ENCODE measurements at places on chromosomes 1 and 21. TPM values are rescaled to one million over a fixed set of nuclear protein-coding genes. Genes with fewer than 3 reads are reported as not detected.

PPM1J gene
- total RNA-seq: 4.7 TPM

CYP4A11 gene
- not detected for total RNA-seq

TIMM17A gene
- total RNA-seq: 76.5 TPM

NIT1 gene
- total RNA-seq: 33.8 TPM

CTBS gene
- 5.0 TPM for total RNA-seq

AKNAD1 gene
- not detected for total RNA-seq

FCGR3B gene
- 1.8 TPM for total RNA-seq

HCRTR1 gene
- 0.46 TPM for total RNA-seq

HSD3B1 gene
- total RNA-seq: not detected

DNA sequence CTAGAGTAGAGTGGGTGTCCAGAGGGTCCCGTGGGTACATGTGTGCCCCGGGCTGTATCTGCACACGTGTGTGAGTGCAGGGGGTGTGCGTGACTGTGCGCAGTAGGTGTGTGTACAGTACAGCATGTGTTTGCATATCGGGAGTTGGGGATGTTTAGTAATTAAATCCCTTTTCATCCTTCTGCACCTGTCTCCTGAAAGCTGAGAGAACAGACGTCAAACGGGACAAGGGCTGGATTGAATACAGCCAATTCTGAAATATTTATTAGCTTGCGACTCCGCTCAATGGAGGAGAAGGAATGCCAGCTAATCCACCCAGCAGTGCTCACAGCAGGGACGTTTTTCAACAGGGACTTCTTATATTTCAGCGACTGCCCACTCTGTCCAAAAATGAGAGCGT is 44.7 kb upstream of the CASZ1 start:
- no peak for DNase-seq

DNA sequence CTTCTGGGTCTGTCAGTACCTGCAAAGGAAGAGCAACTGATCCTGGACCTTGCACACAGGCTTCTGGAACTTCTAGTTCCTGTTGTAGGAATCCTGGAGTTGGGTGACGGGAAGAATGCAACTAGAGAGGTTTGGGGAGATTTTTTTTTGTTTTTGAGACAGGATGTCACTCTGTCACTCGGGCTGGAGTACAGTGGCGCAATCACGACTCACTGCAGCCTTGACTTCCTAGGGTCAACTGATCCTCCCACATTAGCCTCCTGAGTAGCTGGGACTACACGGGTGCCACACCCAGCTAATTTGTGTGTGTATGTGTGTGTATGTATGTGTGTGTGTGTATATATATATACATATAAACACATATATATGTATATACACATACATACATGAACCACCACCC is 18.8 kb downstream of the ENTREP3 start:
- no peak for DNase-seq

- DNase-seq: no peak
Observed at GRCh38 chr1:24094554-24094953, 17.4 kb downstream of the MYOM3 start.

DNA sequence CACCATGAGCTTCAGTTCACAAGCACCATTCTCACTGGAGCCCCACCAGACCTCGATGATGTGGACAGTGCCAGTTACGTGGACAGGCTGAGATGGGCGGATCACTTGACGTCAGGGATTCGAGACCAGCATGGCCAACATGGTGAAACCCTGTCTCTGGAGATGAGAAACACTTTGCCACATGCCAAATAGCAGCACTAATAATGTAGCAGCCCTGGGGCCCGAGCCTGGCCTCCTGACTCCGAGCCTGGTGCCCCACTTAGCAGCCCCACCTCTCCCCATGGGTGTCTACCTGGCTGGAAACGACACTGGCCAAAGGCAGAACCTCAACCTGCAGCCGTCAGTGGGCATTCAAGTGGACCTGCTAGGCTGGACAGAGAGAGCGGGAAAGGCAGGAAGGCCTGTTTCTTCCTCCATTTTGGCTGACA is 129.1 kb downstream of the TOMM20 start:
- DNase-seq: no peak

- no peak for DNase-seq
Observed at GRCh38 chr1:231419738-231420298, 2.3 kb downstream of the EGLN1 start.

- DNase-seq: peak; percentile 78
Observed at GRCh38 chr1:58874757-58875755, 91.2 kb upstream of the JUN start.

- no peak for DNase-seq
Observed at GRCh38 chr1:82264802-82265201, 464.1 kb downstream of the ADGRL2 start.

GRCh38 chr1:164516591-164516990 is 42.4 kb upstream of the PBX1 start:
- no peak for DNase-seq

GRCh38 chr1:162688521-162688920 is 56.3 kb downstream of the DDR2 start:
- no peak for DNase-seq

DNA sequence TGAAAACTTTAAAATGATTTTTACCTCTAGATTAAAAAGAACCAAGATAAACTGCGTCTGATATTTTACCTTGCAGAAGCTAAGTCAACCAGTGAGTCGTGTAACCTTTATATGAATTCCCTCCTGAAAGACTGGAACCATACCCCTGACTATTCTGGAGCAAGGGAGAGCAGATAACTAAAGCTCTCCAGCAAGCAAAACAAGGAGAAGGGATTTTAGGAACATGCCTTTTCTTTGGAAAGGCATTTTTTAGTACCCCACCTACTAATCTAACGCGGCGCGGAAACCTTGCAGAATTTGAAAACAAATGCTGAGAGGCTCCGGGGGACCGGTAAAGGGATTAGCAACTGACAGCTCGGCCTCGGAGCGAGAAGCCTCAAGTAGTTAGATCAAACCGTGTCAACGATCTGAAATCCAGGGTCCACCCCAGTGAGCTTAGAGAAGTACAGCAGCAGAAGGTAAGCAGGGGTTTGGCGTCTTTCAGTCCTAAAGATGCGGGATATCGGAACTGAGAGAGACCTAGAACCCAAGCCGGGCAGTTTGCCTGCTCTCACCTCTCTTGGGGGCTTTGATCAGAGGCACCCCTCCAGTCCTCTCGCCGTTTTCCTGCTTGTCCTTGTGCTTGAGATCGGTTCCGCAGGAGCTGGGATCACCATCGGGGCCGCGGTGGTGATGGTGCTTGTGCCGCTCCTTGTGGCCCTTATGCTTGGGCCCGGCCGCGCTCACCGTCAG is 954 bp downstream of the RSBN1 start:
- peak; percentile 41 for DNase-seq

DNA sequence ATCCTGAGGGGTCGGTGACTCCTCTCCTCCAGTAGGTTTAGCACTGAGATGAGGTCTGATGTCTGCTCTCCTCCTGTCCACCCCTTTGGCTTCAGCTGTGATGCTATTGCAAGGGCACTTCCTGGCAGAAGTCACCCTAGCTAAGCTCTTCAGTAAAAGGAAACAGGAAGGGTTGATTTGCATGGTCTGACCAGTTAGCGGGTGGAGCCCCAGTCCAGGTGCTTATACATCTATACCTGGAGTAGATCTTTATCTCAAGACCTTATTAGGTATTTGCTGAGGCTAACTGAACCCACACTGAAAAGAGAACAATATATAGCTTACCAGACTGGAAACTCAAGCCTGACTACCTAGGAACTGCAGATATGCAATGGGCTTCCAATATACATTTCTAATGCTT is 28.9 kb upstream of the NFASC start:
- DNase-seq: no peak
